ENCODE measurements at places on chromosomes 16 and 17.

DNA sequence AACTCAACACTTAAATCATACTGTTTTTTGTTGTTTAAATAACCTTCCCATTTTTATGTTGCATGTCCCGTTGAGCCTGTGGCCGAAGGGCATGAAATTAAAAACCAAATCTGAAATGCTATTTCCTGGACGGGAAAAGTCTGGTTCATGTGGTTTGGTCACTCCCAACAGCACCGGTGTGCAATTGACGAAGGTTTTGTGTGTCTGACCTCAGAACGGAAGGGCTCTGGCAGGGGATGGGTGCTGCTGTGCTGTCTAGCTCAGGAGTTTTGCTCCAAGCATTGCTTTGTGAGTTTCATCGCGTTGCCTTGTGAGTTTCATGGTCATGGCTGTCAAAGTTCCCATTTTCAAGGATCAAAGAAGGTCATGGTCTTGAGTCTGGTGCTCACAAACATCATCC is 363.3 kb downstream of the XYLT1 start:
- no peak for DNase-seq

DNA sequence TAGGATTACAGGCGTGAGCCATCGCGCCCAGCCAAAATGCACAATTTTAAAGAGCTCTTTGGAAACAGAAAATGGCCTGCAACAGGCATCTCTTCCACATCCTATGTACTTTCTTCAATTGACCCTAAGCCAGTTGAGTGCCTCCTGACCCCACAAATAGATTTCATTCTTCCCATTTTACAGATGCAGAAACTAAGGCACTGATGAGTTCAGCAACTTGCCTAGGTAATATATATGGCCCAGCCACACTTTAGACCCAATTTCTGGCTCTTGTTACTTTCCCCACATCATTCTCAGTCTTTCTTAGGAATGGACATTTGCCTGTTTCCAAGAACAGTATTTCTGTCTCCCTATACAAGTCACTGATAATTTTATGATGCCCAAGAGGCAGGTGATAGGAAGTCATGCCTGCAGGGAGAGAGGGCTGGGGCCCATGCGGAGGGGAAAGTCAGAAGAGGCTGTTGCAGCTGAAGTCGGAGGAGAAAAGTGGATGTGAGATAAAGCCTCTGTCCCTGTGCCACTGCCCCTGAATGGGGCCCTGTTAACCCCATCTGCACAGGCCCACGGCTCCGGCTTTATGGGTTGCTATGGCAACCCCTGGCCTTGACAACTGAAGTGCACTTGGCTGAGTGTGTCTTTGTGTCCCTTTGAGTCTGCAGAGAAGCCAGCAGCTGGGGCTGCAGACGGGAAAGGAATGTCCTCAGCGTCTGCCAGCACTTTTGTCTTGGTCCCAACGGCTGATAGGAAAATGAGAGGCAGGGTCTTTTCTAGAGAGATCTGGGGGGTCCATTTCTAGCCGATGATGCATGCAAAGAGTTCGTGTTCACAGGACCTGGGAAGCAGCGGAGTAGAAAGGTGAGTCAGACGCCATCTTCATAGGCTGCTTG is 45.9 kb downstream of the ABAT start:
- peak; percentile 88 for DNase-seq

DNA sequence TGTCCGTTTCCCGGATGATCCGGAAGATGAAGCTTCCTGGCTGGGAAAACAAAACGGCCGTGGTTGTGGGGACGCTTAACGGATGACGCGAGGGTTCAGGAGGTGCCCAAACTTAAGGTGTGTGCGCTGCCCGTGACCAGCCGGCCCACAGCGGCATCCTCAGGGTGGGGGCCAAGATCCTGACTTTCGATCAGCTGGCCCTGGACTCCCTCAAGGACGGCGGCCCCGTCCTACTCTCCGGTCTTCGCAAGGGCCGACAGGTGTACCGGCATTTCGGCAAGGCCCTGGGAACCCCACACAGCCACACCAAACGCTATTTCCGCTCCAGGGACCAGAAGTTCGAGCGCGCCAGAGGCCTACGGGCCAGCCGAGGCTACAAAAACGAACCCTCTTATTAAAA is 1.1 kb upstream of the C16orf90 start:
- DNase-seq = no peak

DNA sequence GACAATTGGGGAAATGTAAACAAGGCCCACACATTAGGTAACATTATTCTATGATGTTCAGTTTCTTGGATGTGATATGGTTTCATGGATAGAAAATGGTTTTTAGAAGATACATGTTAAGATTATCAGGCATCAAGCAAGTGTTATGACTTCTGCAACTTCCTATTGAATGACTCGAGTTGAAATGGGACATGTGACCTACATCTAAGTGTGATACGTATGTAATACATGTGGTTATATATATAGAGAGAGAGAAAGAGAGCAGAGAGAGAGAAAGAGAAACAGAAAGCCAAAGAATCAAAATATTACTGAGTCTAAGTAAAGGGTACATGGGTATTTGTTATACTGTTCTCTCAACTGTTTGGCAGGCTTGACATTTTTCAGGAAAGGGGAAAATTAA is 1.7 kb downstream of the TMEM170A start:
- DNase-seq = no peak

DNA sequence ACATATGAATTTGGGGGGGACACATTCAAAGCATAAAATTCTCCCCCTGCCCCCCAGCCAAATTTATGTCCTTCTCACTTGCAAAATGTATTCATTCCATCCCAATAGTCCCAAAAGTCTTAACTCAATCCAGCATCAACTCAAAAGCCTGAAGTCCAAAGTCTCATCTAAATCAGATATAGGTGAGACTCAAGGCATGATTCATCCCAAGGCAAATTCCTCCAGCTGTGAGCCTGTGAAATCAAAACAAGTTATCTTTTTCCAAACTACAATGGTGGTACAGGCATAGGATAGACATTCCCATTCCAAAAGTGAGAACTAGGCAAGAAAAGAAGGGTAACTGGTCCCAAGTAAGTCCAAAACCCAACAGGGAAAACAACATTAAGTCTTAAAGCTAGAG is 5.9 kb upstream of the GOSR2 start:
- no peak for DNase-seq

- no peak for DNase-seq
Measured at GRCh38 chr16:4660454-4661007, 32.8 kb upstream of the NUDT16L1 start.

DNA sequence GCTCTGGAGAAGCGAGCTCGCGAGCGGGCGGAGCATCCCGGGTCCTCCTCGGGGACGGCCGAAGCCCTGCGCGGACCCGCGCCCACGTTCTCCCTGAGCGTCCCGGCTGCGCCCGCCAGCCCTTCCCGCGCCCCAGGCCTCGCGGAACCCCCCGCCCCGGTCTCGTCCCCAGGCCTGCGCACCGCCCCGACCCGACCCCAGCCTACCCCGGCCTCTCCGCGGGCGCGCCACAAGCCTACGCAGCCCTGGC is 159 bp downstream of the USP36 start:
- DNase-seq = no peak

DNA sequence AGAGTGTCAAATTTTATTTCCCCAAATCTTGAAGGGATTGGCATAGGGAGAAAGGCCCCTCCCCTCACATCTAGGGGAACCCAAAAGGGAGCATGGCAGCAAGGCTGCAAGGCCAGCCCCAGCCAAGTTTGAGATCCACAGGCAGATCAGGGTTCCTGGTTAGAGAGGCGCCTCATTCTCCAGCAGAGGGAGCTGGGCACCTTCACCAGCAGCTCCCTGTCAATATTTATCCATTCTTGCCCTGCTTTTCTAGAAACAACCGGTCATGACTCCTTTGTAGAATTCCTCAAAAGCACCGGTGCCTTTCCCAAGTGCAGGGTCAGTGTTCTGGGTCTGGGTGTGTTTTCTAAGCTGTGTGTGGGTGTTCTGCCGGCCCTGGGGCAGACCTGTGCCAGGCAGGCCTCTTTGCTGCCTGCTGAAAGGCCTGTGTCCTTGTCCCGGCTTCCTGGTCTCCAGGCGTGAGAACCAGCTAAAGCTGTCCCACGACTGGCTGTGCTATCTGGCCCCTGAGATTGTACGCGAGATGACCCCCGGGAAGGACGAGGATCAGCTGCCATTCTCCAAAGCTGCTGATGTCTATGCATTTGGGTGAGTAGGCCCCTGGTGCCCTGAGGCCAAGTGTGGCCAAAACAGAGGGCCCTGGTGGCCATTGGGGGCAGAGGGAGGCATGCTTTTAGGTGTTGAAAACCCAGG is 21.2 kb upstream of the LGALS9 start:
- DNase-seq = no peak

Data from NCI-H1105 (cell line).